ENCODE measurements at places on chromosomes 6 and 20.

GRCh38 chr6:71474942-71475341 is 186.3 kb downstream of the OGFRL1 start:
- H3K27ac ChIP-seq: no peak overlapping the region
- no peak for DNase-seq
- no peaks in the 10 kb centered on the region for H3K27me3 ChIP-seq
- H3K4me1 ChIP-seq: peaks cover 7% of the 10 kb centered on the region

- H3K36me3 ChIP-seq: no peaks in the 10 kb centered on the region
- H3K27ac ChIP-seq: no peak overlapping the region
- H3K4me3 ChIP-seq: no peak overlapping the region
- peaks cover 28% of the 10 kb centered on the region for H3K27me3 ChIP-seq
- H3K4me1 ChIP-seq: peaks cover 18% of the 10 kb centered on the region
These were observed 15.5 kb downstream of the SIM1 start for GRCh38 chr6:100449239-100449691.

DNA sequence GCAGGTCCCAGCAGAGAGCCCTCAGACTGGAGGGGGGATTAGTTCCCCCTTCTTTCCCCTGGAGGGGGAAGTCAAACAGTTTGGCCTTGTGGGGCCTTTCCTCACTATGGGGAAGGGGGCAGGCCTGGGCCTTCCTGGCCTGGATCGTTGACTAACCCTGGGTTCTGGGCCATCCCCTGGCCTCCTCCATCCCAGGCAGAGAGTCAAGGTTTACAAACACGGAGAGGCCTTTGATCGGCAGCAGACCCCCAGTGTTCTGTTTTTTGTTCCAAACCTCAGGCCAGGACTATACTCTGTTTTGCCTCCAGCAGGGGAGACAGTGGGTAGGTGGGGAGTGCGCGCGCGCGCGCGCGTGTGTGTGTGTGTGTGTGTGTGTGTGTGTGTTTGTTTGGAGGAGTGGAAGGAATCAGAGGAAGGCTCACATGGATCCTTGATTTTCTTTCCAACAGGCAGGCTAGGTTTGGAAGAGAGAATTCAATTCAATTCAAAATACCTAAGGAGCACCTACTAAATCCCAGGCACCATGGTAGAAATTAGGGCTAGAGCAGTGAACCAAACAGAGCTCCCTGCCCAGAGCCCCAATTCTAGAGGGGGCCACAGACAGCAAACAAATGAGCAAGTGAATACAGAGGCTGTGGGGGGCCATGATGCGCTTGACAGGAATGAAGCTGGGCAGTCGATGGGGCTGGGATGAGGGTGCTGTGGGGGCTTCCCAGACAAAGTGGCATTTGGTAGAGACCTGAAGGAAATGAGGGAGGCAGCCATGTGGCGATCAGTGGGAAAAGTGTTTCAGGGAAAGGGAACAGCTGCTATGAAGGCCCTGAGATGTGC is 14.8 kb downstream of the TP53RK start:
- DNase-seq: peak; percentile 77
- H3K27me3 ChIP-seq: no peaks in the 10 kb centered on the region
- H3K4me3 ChIP-seq: no peak overlapping the region
- H3K27ac ChIP-seq: no peak overlapping the region

GRCh38 chr20:19920381-19921138 is 96.6 kb upstream of the NAA20 start:
- H3K4me1 ChIP-seq: peaks cover 10% of the 10 kb centered on the region
- no peak for DNase-seq
- H3K4me3 ChIP-seq: no peak overlapping the region
- H3K27me3 ChIP-seq: no peaks in the 10 kb centered on the region
- no peaks in the 10 kb centered on the region for H3K36me3 ChIP-seq

- H3K36me3 ChIP-seq: no peaks in the 10 kb centered on the region
- peak overlapping the region; percentile 48 for H3K27ac ChIP-seq
- H3K4me3 ChIP-seq: no peak overlapping the region
- DNase-seq: no peak
- H3K4me1 ChIP-seq: peaks cover 13% of the 10 kb centered on the region
These were observed 6.9 kb downstream of the HLA-DPB1 start for GRCh38 chr6:33082702-33083101.

DNA sequence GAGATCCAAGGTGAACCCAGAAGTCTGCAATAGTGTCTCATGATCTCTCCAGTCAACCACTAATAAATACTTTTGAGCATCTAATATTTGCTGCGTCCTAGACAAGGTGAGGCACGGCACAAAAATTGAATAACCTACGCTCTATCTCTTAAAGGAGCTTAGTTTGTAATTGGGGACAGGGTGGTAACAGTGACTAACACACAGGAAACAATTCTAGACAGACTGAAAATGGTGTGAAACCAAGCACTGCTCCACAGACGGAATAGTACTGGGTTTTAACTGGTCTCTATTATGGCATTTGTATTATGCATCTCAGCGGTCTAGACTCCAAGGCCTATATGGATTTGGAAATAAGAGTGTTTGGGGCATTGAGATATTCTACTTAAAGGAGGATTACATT is 120.1 kb downstream of the CLIC5 start:
- no peak overlapping the region for H3K4me3 ChIP-seq
- no peaks in the 10 kb centered on the region for H3K4me1 ChIP-seq
- H3K27ac ChIP-seq: no peak overlapping the region
- H3K36me3 ChIP-seq: no peaks in the 10 kb centered on the region

DNA sequence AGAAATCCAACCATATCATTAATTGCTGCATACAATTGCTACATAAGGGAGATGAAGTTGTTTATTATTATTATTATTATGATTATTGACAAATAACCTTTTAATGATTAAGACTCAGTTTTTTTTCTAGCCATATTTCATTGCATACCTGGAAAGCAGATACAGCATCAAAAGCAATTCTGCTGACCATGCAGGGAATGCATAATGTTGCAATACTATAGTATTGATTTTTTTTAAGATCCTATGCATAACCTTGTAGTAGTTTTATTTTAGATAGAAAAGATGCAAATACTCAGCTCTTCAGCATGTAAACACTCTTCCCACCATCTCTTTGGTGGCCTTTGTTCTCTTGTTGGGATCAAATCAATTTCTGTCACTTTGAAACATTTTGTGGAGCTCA is 300.9 kb upstream of the MAP3K7 start:
- no peaks in the 10 kb centered on the region for H3K4me1 ChIP-seq
- H3K27me3 ChIP-seq: no peaks in the 10 kb centered on the region
- no peak overlapping the region for H3K4me3 ChIP-seq
- no peaks in the 10 kb centered on the region for H3K36me3 ChIP-seq
- no peak overlapping the region for H3K27ac ChIP-seq

GRCh38 chr20:676967-677366 is 1.4 kb upstream of the SCRT2 start:
- no peak overlapping the region for H3K27ac ChIP-seq
- DNase-seq: no peak
- H3K4me1 ChIP-seq: peaks cover 13% of the 10 kb centered on the region
- H3K36me3 ChIP-seq: no peaks in the 10 kb centered on the region
- peaks cover 8% of the 10 kb centered on the region for H3K27me3 ChIP-seq

GRCh38 chr6:167079853-167080297 is 43.0 kb upstream of the CCR6 start:
- no peak for DNase-seq
- no peaks in the 10 kb centered on the region for H3K36me3 ChIP-seq
- H3K4me1 ChIP-seq: no peaks in the 10 kb centered on the region

- no peak overlapping the region for H3K4me3 ChIP-seq
- no peak overlapping the region for H3K27ac ChIP-seq
- no peaks in the 10 kb centered on the region for H3K4me1 ChIP-seq
These were observed 30.2 kb upstream of the GGTLC1 start for GRCh38 chr20:24018796-24019195.

DNA sequence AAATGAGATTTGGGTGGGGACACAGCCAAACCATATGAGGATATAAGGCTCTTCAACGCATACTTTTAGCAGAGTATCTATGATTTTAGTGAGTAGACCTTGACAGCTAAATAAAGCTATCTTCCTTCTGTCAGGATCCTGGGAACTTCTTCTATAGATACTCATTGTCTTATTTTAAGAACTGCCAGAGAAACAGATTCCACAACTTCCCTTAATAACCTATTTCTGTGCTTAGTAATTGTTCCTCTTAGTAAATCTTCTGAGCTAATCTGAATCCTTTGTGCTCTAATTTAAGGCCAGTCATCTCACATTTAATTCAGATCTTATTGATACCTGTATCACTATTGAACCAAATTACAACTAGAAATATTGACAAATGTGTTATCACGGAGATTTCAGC is 64.0 kb upstream of the CEP85L start:
- H3K4me1 ChIP-seq: no peaks in the 10 kb centered on the region
- DNase-seq: no peak
- H3K27ac ChIP-seq: no peak overlapping the region
- no peaks in the 10 kb centered on the region for H3K36me3 ChIP-seq
- H3K4me3 ChIP-seq: no peak overlapping the region

GRCh38 chr6:164409309-164410009 is 899.9 kb downstream of the C6orf118 start:
- H3K36me3 ChIP-seq: no peaks in the 10 kb centered on the region
- no peaks in the 10 kb centered on the region for H3K27me3 ChIP-seq
- H3K4me3 ChIP-seq: no peak overlapping the region
- H3K27ac ChIP-seq: no peak overlapping the region

DNA sequence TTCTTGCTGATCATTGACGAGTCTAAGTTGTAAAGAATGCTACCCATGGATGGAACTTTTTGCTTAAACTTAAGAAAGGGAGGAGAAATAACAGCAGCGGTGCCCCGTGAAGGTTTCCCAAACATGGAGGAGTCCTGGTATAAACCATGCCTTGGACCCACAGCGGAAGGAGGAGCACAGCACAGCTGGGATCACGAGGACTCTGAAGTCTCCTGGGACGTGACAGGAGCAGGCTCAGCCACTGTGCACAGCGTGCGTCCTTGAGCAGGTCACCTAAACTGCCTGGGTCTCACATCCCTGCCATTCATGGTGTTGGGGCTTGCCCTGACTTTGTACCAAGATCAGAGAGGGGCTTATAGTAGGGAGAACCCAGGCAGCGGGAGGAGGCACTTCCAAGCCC is 56.1 kb upstream of the UNC93A start:
- no peaks in the 10 kb centered on the region for H3K36me3 ChIP-seq
- no peak for DNase-seq
- no peak overlapping the region for H3K27ac ChIP-seq

DNA sequence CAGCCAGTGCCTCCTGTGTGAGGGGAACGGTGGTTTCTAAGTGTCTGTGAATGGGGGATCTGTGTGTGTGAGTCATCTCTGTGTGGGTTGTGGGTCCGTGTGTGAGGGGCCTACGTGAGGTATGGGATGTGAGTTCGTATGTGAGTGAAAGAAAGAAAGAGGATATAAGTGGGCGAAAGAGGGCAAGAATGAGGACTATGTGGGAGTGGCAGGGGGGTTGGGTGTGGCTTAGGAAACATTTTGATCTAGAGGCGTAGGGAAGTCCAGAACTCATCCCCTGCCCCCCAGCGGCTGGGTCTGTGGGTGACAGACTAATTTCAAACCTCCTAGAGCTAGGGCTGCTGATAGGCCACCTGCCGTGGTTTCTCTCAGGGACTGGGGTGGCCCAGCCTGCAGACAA is 35.5 kb downstream of the DHX35 start:
- no peak overlapping the region for H3K27ac ChIP-seq
- no peaks in the 10 kb centered on the region for H3K4me1 ChIP-seq
- H3K27me3 ChIP-seq: no peaks in the 10 kb centered on the region
- H3K4me3 ChIP-seq: no peak overlapping the region

DNA sequence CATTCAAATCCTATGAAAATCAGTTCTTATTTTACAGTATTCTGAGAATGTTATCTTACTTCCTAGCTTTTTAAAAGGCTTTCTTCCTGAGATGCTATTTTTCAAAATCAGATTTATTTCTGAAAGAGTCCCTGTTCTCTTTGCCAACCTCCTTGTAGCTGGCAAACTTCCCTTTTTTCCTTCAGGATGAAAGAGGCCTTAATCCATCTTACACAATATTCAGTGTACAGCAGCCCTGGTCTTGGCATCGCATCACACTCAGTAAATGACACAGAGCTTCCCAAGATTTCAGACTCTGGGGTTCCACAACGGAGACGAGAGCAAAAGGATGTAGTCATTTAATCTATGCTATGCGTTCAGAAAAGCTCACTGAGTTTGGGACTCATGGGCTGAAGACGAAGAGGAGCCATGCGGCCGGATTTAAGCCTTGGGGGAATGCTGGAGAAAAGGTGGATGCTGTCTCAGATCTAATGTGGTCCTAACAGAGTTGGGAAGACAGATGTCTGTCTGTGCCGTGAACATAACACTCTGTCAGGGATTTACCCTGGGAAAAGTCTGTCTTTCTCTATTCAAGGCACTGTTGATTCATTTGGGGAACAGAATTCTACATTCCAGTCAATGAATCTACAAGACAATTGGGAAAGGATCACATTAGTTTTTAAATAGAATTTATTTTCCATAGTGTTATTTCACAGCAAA is 616.4 kb upstream of the AGPAT4 start:
- H3K36me3 ChIP-seq: no peaks in the 10 kb centered on the region
- no peaks in the 10 kb centered on the region for H3K27me3 ChIP-seq
- no peak overlapping the region for H3K27ac ChIP-seq
- H3K4me1 ChIP-seq: peaks cover 9% of the 10 kb centered on the region

GRCh38 chr6:154766288-154766687 is 33.1 kb downstream of the SCAF8 start:
- no peaks in the 10 kb centered on the region for H3K36me3 ChIP-seq
- DNase-seq: no peak
- no peak overlapping the region for H3K27ac ChIP-seq
- H3K4me3 ChIP-seq: no peak overlapping the region
- peaks cover 79% of the 10 kb centered on the region for H3K4me1 ChIP-seq
- H3K27me3 ChIP-seq: no peaks in the 10 kb centered on the region

DNA sequence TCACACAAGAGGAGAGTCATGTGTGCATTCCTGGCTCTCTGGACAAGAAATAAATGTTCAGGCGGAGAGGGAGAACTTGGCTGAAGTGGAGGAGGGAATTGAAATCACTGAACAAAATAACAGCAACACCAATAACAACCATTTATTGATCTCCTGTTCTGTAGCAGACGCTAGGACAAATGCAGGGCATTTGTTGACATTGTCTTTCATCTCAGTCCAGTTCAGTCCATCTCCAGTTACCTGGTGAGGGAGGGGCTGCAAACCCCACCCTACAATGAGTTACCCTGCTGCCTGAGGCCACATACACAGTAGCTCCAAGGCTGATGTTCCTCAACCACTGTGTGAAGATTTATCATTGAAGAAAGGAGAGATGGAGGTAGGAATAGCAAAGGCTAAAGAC is 27.3 kb downstream of the UNC5CL start:
- no peaks in the 10 kb centered on the region for H3K27me3 ChIP-seq
- no peaks in the 10 kb centered on the region for H3K4me1 ChIP-seq
- no peak overlapping the region for H3K27ac ChIP-seq
- H3K36me3 ChIP-seq: no peaks in the 10 kb centered on the region

DNA sequence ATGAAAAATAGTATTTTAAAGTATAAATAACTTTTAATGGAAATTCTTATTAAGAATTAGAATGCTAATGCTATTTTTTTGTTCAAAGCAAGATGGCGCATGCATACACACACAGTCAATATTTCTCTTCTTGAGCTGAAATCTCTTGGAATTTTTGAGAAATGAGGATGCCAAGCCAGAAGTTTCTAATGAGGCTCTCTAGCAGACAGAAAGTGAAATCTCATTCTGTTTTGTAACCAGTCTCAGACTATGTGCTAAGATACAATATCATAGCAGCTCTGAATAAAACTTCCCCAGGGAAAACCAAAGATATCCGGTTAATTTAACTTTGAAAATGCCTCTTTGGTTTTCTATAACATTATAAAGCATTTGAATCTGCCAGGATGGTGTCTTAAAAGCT is 97.2 kb upstream of the HDAC2 start:
- no peaks in the 10 kb centered on the region for H3K4me1 ChIP-seq
- DNase-seq: no peak
- H3K36me3 ChIP-seq: no peaks in the 10 kb centered on the region
- no peak overlapping the region for H3K27ac ChIP-seq
- H3K27me3 ChIP-seq: no peaks in the 10 kb centered on the region

- no peak for DNase-seq
- peaks cover 8% of the 10 kb centered on the region for H3K4me1 ChIP-seq
- no peaks in the 10 kb centered on the region for H3K36me3 ChIP-seq
- H3K27me3 ChIP-seq: no peaks in the 10 kb centered on the region
These were observed 1.4 kb downstream of the BTN1A1 start for GRCh38 chr6:26501482-26501986.

All from vagina (tissue), 2 donors.